ENCODE measurements at places on chromosomes 7 and 10. TPM values are rescaled to one million over a fixed set of nuclear protein-coding genes. Genes with fewer than 3 reads are reported as not detected.

HPS1 gene
- polyA plus RNA-seq: 56.7 TPM

- DNase-seq: no peak
These were observed 61.7 kb upstream of the LYZL1 start for GRCh38 chr10:29227201-29227600.

- no peak for DNase-seq
These were observed 22.8 kb downstream of the CYP17A1 start for GRCh38 chr10:102814453-102814871.

LIPF gene
- polyA plus RNA-seq: not detected
